ENCODE measurements at places on chromosomes 12 and 14.

DNA sequence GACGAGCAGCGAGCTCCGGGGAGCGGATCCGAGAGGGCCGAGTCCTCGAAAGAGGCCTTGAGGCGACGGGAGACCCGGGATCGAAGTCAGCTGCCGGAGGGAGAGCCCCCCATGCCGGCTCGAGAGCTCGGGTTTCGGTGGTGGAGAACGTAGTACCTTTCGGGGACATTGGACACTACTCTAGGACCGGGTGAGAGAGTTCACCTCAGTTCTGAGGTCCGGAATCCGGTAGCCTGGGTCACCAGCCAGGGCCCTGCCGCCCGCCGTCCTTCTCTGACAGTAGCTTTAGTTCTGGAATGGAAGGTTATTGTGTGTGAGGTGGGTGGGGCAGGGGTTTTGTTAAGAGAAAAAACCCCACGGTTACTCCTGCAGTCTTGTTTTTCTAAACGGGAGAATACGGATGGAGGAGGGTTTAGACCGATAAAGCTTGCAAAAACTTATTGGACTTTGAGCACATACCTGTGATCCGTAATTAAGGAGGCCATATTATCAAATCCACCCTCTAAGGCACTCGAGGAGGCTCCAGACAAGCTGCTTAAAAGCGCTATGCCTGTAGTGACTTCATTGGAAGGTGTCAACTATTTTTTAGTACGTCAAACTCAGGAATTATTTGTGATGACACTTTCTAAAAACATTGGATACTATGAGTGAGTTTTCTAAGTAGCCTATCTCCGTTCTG, 765 bp downstream of the SCYL2 start:
- H3K27me3 ChIP-seq: no peaks in the 10 kb centered on the region
- H3K27ac ChIP-seq: peak overlapping the region; percentile 95

DNA sequence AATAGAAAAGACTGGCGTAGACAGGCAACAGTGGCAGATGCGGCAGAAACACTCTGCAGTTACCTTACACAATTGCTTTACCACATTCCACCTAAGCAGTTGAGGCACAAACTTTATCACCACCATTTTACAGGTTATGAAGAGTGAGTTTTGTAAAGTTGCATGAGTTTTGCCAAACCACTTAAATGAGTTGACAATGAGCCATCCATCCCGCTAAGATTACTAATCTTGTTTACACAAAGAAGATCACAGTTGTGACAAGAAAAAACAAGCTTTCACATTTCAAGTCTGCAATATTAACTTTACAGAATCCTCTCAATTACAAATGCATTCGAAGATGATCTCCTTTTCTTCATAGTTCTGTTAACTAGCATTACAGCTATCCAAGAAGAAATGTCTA, 1.8 kb downstream of the TMCC3 start:
- DNase-seq: no peak
- H3K4me1 ChIP-seq: peaks cover 10% of the 10 kb centered on the region
- no peak overlapping the region for H3K27ac ChIP-seq
- no peak overlapping the region for H3K4me3 ChIP-seq
- no peaks in the 10 kb centered on the region for H3K27me3 ChIP-seq
- H3K36me3 ChIP-seq: no peaks in the 10 kb centered on the region

- H3K4me3 ChIP-seq: peak overlapping the region; percentile 94
- H3K27ac ChIP-seq: peak overlapping the region; percentile 73
- no peaks in the 10 kb centered on the region for H3K27me3 ChIP-seq
- DNase-seq: no peak
- no peaks in the 10 kb centered on the region for H3K36me3 ChIP-seq
Observed at GRCh38 chr12:107760207-107760808, 629 bp downstream of the PRDM4 start.

- no peaks in the 10 kb centered on the region for H3K27me3 ChIP-seq
- H3K4me3 ChIP-seq: no peak overlapping the region
- H3K4me1 ChIP-seq: no peaks in the 10 kb centered on the region
- no peaks in the 10 kb centered on the region for H3K36me3 ChIP-seq
- no peak for DNase-seq
- no peak overlapping the region for H3K27ac ChIP-seq
Observed at GRCh38 chr12:80593766-80594165, 113.7 kb upstream of the MYF6 start.

GRCh38 chr12:16329594-16329993, 17.9 kb upstream of the MGST1 start:
- H3K4me3 ChIP-seq: no peak overlapping the region
- H3K36me3 ChIP-seq: no peaks in the 10 kb centered on the region
- no peak for DNase-seq

GRCh38 chr14:69090187-69090789, 62.6 kb downstream of the DCAF5 start:
- peaks cover 12% of the 10 kb centered on the region for H3K36me3 ChIP-seq
- DNase-seq: peak; percentile 52
- no peak overlapping the region for H3K27ac ChIP-seq
- H3K27me3 ChIP-seq: no peaks in the 10 kb centered on the region

GRCh38 chr14:93234798-93235197, 27.7 kb downstream of the UBR7 start:
- H3K27me3 ChIP-seq: no peaks in the 10 kb centered on the region
- no peaks in the 10 kb centered on the region for H3K36me3 ChIP-seq
- H3K4me3 ChIP-seq: no peak overlapping the region
- H3K4me1 ChIP-seq: peaks cover 20% of the 10 kb centered on the region
- H3K27ac ChIP-seq: no peak overlapping the region
